Stimulated activated naive CD4-positive, alpha-beta T cell (primary cell): ENCODE measurements at places on chromosomes 7 and 10.

DNA sequence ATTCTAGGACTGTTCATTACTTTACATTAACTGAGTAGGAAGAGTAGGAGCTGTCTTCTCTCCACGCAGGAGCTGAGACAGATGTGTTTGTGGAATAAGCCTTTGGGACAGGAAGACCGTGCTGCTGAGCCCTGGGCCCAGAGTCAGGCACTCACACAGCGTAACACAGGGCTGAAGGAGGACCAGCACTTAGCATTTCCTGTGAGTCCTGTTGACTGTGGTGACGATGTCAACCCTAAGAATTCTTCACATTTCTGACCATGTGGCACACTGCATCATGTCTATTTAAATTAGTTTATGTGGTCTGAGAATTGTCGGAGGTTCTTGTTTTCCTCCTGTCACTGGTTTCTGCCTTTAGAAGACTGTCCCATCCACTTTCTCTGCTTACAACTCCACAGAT, 117.2 kb downstream of the PIP4K2A start:
- DNase-seq: no peak

- DNase-seq: no peak
These were observed 21.4 kb downstream of the ACBD7 start for GRCh38 chr10:15067154-15067553.

GRCh38 chr10:3111621-3112163, 44.3 kb downstream of the PFKP start:
- DNase-seq: no peak

DNA sequence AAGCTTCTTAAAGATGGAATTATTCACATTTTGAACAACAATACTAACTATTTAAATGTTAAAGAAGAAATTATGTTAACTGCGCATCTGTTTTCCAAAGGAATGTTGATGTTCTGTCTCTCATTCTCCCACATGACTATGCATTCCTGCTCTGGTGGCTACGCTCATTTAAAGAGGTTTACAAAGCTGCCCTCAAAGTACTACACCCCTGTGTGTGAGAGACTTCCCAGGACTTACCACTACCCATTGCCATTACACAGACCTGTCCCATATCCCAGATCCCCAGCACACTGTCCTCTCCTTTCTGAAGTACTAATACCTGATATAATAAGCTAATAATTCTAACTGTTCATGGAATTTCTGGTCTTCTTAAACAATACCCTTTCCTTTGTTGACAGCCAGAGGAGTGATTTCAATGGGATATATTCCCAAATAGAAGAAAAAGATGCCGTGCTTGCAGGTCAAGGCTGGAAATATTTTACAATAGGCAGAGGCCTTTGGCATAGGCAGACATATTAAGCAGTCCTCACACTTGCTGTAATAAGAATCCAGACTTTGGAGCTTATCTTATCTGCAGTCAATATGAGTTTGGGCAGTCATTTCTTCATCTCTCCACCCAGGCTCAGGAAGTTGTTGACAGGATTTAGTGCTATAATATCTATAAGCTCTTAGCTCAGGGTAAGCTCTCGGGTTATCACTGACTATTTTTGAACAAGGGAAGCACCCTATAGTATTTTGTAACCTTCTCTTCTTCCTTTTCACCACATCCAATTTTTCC, 12.2 kb downstream of the LIPF start:
- DNase-seq: no peak

GRCh38 chr10:43237631-43238446, 29.0 kb downstream of the RASGEF1A start:
- DNase-seq: no peak

DNA sequence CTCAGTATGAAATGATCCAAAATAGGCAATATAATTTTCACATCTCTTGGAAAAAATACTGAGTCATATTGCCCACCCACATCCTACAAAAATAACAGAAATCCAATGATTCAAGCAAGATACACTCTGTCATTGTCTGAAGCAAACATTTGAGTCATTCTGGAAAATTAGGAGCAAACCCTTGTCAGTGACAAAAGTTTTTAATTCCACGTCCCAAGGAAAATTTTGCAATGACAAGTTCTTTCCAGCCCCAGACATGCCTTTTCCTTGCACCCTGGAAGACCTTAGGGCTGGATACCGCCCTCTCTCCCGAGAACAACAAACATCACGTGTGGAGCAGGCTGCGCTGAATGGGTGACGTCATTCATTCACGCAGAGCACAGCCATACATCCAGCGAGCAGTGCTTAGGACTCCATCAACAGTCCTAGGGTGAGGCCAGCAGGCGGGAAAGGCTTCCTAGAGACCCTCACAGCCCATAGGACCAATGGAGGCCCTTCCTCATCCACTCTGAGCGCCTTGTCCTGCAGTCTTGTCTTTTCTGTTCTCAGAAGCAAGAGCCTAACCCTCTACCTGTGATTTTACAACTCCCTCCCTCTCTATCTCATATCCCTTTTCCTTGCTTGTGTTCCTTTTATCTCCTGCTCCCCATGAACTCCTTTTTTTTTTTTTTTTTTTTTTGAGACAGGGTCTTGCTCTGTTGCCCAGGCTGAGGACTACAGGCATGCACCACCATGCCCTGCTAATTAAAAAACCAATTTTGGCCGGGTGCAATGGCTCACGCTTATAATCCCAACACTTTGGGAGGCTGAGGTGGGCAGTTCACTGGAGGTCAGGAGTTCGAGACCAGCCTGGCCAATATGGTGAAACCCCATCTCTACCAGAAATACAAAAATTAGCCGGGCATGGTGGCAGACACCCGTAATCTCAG, 23.5 kb upstream of the KDM7A start:
- DNase-seq: no peak

DNA sequence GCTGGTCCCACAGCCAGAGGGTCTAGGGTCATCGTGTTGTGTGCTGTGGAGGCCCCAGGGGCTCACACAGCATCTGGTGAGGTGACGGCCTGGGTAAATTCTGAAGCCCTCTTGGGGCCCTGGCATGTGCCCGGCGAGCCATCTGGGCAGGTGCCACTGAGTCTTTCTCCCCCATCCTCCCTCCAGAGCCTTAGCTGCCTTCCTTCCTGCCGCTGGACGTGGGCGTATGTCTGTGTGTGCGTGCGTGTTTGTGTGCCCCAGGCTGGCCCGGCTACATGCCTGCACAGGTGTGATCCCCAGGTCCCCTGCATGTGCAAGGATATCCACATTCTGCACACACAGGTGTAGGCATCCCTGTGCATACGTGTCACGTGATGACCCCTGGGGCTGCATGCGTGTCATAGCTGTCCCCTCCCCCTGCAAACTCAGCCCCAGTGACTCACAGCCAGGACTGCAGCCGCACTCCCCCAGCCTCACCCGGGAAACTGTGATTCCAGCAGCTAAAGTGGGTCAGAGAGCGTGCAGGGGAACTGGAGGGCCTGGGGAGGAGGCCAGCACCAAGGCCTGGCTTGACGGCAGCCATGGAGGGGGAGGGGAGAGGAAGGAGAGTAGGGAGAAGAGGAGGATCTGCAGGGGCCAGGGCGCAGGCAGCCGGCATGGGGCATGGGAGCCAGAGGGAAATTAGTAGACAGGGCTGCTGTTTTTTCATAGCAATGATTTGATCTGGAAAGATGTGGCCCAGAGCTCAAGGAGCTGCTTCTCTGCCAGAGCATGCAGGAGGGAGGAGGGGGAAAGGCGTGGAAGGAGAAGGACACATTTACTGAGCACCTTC, 46.4 kb downstream of the ELFN1 start:
- DNase-seq: no peak

DNA sequence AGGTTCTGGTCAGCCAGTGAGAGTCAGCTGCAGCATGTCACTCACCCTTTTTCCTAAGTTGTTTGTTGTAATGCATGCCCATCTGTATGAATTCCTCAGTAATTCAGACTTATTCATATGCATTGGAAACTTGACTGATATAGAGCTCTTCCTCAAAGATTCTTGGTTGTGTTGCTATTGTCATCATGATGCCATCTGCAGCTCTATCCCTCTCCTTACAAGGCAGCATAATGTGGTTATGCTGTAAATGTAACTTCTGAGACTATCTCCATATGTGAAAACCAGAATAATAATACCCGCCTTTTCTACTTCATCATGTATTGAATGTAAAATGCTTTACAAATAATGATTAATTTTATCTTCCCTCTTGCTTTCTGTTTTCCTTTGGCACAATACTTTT, 252.6 kb upstream of the MTPN start:
- no peak for DNase-seq

DNA sequence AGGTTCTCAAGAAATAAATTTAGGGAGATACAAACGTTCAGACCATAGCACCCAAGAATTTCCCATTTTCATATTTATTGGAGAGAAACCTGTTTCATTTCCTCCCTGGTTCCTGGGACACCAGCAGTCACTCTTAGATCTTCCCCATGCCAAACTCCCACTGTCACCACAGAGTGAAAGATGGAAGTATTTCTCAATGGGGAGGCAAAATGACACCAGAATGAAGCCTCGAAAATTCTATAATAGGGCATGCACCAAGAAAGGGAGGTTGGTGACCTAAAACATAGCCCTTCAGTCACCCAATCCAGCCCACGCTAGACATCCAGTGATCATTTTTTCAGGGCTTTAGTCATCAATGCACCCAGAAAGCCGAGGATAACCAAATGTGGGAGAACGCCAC, 148.1 kb upstream of the PLXDC2 start:
- DNase-seq: no peak

- DNase-seq: no peak
These were observed 47.7 kb downstream of the HABP2 start for GRCh38 chr10:113600569-113600968.

DNA sequence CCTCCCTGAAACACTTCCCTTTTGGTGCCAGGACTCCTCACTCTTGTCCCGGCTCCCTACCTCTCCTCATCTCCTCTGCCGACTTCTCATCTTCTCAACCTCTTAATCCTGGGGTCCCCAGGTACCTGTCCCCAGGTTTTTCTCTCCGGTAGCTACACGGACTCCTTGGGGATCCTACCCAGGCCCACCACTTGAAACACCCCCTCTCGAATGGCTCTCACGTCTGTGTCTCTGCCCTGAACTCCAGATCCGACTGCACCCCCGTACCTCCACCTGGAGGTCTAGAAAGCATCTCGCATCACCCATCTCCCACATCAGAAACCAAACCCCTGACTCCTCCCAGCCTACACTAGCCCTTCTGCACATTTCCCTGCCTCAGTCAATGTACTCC, 4.8 kb downstream of the TBATA start:
- DNase-seq: no peak

- DNase-seq: no peak
These were observed 156.0 kb downstream of the FAM107B start for GRCh38 chr10:14618674-14619073.

DNA sequence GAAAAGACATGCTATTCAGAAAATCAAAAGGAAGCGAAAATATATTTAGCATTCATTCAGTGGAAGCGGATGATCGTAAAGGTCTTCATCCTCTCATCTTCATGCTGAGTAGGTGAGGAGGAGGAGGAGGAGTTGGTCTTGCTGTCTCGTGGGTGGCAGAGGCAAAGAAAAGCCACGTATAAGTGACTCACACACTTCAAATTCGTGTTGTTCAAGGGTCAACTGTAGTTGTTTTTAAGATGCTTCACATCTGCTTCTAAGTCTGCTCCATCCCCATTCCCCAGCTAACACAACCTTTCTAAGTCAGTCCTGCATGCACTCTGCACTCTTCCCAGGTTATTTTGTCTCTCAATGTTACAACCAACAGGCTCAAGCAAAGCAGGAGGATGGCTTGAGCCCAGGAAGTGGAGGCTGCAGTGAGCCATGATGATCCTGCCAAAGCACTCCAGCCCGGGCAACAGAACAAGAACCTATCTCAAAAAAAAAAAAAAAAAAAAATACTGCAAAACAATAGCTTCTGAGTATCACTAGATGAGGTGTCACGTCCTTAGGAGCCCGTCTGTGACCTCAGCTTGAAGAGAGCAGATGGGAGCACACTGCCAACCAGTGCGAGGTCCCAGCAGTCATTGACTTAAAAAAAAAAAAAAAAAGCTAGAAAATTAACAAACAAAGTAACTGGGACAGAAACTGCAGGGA, 70.5 kb downstream of the SFMBT2 start:
- DNase-seq: no peak

- DNase-seq: peak; percentile 74
These were observed 209.4 kb upstream of the KLF14 start for GRCh38 chr7:130943336-130943901.
